Suppressor macrophage treated with lipopolysaccharide for 1 hour (primary cell): ENCODE measurements at places on chromosomes 5 and 9.

- DNase-seq = no peak
These were observed 61.3 kb downstream of the AMBP start for GRCh38 chr9:114016629-114017423.

DNA sequence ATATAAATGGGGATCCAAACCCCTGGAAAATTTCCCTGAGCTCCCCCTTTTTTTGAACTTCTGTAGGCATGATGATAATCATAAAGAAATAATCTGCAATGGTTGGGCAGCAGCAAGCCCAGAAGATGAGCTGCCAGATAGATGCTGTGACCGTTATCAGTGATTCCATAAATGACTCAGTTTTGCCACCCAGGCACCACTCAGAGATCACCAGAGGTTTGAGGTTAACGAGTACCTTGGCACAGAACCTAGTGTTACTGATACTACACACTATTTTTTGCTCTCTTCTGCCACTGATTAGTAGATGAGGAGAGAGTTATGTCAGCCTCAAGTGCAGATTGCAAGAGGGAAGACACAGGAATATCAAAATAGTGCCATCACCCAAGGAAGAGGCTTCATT, 199.3 kb upstream of the PTGER4 start:
- no peak for DNase-seq

- no peak for DNase-seq
These were observed 680.7 kb downstream of the PRR16 start for GRCh38 chr5:121144764-121145163.

GRCh38 chr9:25891527-25891926, 213.3 kb upstream of the TUSC1 start:
- DNase-seq = no peak

DNA sequence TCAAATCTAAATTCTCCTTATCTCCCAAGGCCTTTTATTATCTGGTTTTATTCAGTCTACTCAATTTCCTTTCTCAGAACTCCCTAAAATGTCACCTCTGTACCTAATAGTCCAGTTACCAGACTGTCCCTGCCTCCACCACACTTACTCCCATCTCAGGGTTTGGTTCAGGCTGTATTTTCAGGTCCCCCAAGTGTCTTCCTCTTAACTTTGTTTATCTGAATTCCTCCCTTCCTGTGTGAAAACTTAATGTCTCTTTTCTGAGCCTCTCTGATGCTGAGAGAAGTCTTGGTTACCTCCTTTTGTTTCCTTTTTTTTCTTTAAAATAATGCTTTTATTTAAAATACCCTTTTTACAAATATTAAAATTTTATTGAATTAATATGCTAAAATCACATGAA, 133.4 kb downstream of the PAM start:
- DNase-seq = no peak

GRCh38 chr5:32230356-32231099, 56.4 kb upstream of the GOLPH3 start:
- peak; percentile 38 for DNase-seq

DNA sequence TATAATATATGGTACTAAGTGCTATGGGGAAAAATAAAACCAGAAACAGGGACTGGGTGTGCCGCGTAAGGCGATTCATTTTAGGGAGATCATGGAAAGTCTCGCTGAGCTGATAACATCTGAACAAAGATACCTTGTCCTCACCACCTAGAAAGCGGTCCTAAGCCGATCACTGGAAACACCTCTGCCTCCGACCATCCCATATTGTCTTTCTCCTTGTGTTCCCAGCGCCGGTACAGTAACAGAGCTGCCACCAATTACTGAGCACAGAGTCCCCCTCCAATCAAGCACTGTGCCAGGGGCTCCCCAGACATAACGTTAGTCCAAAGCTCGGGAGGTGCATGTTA, 704 bp downstream of the CCDC112 start:
- no peak for DNase-seq

DNA sequence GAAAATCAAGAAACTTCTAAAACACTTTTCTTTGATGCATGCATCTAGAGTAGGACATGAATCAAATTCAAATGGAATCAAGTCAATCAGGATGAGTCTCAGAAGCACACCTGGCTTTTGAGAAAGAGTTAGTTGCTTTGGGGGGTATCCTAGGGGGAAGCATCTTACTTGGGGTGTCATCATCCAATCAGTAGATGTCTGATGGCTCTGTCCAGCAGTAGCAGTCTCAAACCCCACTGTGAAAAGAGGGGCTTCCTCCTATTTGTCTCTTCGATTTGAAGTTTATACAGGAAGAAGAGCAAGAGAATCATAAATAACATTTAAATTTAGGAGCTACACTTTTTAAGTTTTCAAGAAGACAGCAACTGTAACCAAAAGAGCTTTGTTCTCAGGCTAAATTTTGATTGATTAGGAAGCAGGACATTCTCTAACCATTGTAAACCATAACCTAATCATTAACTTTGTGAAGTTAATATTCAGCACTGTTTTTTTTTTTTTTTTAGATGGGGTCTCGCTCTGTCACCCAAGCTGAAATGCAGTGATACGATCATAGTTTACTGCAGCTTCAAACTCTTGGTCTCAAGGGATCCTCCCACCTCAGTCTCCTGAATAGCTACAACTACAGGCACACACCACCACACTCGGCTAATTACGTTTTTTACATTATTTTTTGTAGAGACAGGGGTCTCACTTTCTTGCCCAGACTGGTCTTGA, 614.7 kb downstream of the CSNK1G3 start:
- no peak for DNase-seq

DNA sequence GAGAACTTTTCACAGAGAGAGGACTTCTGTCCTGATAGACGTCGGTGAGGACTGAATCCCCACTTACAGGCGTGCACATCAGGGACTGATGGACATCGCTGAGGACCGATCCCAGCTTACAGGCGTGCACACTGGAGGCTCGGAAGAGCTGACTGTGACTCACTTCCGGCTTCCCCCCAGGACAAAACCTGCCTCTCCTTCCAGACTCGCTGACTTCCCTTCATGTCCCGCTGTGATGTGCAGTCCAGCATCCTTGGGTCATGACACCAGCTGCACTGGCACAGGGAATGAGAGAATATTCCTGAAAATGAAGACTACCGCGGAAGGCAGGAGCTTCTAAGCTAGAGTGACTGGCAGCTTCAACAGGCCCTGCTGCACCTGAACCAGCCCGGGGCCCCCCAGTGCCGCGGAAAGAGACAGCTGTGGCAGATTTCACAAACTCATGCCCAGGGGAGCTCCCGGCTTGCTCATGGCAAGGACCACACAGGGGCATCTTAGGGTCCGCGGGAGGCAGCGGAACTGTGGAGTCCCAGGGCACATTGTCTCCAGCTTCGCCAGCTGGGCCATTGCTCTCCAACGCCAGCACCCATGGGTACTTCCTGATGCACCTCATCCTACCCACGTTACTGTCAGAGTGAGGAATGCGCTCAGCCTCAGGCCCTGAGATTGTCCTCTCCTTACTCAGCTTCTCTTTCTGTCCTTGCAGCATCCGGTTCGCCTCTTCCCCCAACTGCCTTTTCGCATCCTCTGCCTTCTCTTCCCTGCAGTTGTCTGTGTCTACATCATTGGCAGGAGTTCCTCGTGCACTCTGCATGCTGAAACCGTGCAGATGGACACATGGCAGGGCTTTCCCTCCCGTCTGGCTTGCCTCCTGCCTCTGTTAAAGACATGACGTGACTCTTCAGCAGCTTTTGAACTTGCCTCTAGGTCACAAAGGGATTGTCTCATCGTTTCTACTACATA, 29.5 kb downstream of the SURF6 start:
- no peak for DNase-seq

DNA sequence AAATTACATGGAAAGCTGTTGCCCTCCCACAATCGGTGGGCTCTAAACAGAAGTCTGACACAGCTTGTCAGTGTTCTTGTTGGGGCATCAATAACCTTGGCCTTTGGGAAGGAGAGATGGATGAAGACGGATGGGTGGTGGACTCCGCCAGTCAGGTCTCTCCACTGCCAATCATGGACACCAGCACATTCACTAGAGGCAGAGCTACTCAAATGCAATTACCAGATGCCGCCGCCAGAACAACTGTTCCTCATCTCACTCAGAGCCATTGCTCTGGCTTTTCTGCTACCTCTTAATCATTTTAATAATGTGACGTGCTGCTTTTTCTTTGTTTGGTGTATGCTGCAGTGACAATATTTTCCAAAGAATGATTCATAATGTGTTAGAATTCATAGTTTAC, 27.9 kb upstream of the SEMA5A start:
- no peak for DNase-seq
